Activated naive CD4-positive, alpha-beta T cell (primary cell): ENCODE measurements at places on chromosomes 5 and 9.

- DNase-seq, result no peak
Measured at GRCh38 chr5:180202939-180203573, 6.0 kb downstream of the RASGEF1C start.

GRCh38 chr5:99141534-99142128 lies 212.8 kb upstream of the CHD1 start:
- no peak for DNase-seq

GRCh38 chr9:89219637-89220036 lies 41.0 kb upstream of the SHC3 start:
- DNase-seq, result no peak

DNA sequence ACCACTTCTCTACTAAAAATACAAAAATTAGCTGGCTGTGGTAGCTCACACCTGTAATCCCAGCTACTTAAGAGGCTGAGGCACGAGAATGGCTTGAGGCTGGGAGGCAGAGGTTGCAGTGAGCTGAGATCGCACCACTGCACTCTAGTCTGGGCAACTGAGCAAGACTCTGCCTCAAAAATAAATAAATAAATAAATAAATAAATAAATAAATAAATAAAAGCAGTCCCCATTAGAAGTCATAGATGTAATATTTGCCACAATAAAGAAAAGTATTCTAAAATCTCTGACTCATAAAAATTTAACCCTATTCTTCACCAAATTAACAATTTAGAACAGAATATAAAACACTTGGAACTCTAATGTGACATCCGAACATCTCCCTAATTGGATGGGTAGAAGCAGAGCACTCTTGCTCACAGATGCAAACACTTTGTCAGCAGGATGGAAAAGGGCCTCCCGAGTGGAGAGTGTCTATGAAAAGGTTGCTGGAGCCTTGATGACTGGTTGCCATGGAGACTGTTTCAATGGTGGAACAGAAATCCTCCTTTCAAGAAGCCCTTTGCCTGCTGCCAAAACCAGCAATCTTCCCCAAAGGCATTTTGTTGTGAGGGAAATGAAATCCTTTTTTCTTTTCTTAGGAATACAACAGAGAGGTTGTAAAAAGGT lies 38.9 kb upstream of the TRAF1 start:
- DNase-seq, result no peak

- no peak for DNase-seq
Measured at GRCh38 chr5:73129143-73129542, 8.8 kb downstream of the TMEM171 start.

DNA sequence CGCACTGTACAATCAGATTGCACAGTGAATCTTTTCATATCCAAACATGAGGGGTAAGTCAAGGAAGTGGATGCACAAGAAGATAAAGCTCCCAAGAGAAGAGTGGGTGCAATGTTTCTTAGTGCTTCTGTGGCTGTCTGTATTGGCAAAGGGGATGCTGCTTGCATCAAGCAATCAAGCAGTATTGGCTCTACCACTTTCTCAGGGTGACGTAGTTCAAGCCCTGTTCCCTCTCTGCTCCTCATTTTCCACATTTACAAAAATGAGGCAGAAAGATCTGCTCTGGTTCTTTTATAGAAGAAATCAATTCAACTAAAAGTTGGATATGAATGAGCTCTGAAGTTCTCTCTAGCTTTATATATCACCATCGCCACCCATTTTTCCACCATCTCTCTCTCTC lies 2.3 kb downstream of the TNFSF8 start:
- DNase-seq, result no peak

GRCh38 chr5:29568028-29568427 lies 1625.5 kb upstream of the CDH6 start:
- no peak for DNase-seq

DNA sequence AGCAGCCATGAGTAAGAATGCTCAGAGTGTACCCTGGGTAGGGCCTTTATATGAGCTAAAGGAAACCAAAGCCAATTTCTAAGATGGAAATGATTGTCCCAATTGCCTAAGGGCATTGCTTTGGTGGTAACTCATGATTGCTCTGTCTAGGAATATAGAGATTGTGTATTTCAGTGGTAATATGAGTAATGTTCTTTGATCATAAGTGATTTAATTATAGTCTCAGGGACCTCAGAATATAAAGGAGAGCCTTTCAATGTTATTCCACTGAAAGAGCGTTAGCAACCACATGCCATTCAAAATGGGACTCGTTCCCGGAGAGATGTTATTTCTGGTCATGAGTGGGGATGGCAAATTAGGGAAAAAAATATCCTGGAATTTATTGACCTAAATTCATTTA lies 340.5 kb downstream of the ARHGEF28 start:
- DNase-seq, result no peak

DNA sequence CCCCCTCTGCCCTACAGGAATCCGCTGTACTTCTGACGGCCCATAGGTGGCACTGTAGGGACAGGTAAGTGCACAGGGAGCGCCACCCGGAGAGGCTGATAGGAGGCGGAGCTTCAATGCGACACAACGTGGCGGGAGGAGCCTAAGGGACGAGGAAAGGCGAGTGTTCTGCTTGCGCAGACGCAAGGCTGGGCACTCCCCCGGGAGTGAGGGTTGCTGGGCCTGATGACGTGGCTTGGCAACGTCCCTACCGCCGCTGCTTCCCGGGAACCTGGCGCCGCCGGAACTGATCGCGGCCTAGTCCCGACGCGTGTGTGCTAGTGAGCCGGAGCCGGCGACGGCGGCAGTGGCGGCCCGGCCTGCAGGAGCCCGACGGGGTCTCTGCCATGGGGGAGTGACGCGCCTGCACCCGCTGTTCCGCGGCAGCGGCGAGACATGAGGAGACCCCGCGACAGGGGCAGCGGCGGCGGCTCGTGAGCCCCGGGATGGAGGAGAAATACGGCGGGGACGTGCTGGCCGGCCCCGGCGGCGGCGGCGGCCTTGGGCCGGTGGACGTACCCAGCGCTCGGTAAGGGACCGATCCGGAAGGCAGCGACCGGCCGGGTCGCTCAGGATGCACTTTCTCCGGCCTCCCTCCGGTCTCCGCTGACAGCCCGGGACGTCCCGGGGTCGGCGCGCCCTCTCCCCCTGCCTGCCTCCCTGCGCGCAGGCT lies at the start of gene SLC30A5:
TSS of gene SLC30A5 (plus strand) at position 244 of the 712 bp plus-strand sequence. CDS start at position 486, 242 bp downstream.
- DNase-seq, result peak; percentile 89

DNA sequence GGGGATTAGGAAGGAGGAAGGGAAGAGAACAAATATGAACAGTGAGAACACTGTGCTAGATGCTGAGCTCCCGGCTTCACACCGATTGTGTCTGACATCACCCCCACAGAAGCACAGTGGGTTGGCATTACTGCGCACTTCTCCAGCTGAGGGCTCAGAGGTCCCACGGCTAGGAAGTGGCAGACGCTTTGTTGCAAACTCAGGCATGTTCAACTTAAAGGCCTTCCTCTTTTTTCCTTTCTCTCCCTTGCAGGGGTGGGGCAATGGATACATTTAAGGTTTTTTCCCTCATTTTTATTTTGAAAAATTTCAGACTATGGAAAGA lies 15.5 kb upstream of the SHB start:
- DNase-seq, result no peak

DNA sequence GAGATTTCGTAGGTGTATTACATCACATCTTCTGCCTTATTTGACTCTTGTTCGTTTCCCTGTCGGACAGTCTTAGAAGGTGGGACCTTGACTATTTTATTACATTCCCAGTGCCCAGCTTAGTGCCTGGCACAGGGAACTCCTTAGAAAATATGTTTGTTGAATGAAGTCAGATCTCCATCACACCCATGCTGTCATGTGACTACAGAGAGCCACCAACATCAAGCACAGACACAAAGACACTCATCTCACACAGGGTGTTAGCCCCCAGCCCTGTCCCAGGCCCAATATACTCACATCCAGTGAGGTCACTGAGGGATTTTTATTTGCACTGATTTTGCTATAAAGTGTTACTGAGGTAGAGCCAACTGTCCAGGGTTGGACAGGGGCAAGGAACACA lies 692 bp upstream of the SRA1 start:
- DNase-seq, result no peak

- DNase-seq, result no peak
Measured at GRCh38 chr5:126004636-126005035, 418.6 kb upstream of the GRAMD2B start.

- DNase-seq, result no peak
Measured at GRCh38 chr9:24721621-24722020, 175.9 kb upstream of the IZUMO3 start.

DNA sequence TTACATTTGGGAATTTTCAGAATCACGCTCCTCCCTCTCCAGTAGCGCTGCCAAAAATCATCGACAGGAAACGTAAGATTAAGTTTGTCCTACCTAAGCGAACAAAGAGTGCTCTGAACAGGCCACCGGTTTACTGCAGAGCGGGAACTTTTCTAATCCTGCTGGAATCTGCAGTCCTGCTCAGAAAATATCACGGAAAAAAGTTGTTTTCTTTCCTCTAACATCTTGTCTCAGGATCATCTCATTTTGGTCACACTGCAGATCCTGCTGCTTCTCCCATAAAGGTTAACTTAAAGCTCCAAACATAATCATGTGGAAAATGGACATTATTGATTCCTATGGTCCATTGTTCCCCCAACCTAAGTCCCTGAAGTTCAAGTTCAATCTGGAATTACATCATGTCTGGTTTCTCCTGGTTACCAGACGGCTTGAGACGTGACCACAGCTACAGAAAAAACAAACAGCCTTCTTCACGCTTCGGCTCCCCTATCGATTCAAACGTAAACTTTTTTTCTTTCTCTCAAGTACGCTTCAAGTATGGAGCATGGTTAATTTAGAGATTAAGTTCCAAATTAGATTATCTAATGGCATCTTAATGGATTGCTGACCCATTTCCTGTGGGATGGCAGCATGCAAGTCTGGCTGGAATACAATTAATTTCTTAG lies 217.6 kb downstream of the NFIB start:
- DNase-seq, result no peak

- no peak for DNase-seq
Measured at GRCh38 chr5:106189121-106189809, 1481.5 kb downstream of the EFNA5 start.

- no peak for DNase-seq
Measured at GRCh38 chr5:136420168-136420898, 55.0 kb upstream of the TRPC7 start.

- no peak for DNase-seq
Measured at GRCh38 chr9:36461323-36461722, 61.3 kb upstream of the RNF38 start.

GRCh38 chr5:172911976-172912375 lies 47.2 kb upstream of the RPL26L1 start:
- DNase-seq, result no peak

DNA sequence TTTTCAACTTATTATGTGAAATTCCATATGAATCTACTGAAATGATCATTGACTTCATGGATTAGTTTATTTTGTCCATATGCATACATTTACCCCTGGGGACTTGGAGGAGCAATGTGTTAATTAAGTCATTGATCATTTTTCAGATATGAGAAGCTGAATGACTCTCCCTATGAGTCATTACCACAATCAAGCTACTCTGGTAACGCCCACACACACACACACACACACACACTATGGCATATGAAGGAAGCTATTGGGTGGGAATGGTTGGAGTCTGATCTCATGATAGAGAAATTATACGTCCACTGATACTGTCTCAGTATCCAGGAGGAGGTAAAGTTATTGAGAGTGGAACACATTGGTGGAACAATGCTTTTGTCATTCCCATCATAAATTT lies 528.9 kb downstream of the AGTPBP1 start:
- no peak for DNase-seq

GRCh38 chr5:2068531-2068930 lies 185.8 kb upstream of the IRX4 start:
- no peak for DNase-seq

GRCh38 chr9:124913378-124913777 lies 27.5 kb downstream of the GOLGA1 start:
- no peak for DNase-seq

DNA sequence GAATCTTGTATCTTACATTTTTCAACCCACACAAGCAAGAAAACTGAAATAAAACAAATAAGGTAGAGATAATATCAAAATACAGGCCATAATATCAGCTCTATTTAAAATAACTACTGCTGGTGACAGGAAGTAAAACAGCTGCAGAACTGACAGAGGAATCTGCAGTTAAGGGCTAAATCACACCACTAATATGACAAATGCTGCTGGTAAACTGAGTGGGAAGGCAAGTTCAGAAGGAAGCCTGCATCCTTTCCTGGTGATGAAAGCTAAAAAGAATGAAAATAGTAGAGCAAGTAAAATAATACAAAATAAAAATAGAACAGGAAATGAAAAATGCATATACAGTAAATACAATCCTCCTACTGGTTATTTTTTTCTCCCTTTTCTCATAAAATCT lies 1293.7 kb upstream of the C9orf72 start:
- no peak for DNase-seq

DNA sequence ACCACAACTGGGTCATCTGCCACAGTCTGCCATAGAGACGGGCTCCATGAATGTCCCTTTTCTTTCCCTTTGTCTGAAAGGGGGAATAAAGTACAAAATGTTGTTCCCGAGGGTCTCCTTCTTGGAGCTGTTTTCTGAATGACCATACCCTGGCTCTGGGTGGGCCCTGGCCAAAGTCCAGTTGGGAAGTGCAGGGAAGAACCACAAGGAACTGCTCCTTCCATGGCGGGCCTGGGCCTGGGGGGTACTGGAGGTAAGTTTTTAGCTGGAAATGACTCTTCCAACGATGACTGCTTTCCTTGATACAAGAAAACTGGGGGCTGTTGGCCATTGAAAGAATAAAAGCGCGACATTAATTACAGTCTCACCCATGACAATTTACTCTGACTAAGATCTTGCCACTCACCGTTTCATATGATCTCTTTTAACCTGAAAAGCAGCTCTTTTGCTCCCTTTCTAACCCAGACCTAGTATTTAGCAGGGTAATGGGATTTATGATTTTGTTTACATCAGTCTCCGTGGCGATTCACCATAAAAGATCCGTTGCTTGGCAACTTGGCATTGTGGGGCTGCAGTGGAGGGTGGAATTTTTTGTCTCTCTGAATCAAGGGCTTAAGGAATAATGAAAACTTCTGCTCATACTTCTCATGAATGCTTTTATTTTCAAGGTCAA lies 89.2 kb upstream of the PTCH1 start:
- no peak for DNase-seq

DNA sequence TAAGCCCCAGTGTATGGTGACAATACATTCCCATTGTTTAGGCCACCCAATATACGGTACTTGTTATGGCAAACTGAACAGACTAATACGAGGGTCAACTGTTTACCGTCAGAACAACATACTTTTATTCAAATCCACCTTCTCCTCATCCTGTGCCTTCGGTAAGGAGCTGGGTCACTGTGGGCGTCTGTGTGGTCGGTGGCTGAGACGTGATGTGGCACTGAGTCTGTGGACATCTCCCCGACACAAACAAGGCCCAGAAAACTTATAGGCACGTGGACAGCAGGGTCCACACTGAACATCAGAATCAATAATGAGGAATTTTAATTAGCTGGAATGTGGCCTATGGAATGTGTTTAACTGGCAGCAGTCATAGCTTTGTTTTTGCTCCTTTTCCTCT lies 154.3 kb upstream of the IRX2 start:
- no peak for DNase-seq

GRCh38 chr5:131067636-131068035 lies 97.4 kb downstream of the HINT1 start:
- no peak for DNase-seq

GRCh38 chr9:35432076-35432475 lies 57.8 kb upstream of the RUSC2 start:
- DNase-seq, result no peak
